ENCODE measurements at places on chromosomes 5 and 9. TPM values are rescaled to one million over a fixed set of nuclear protein-coding genes. Genes with fewer than 3 reads are reported as not detected.

The SMIM32 gene
- total RNA-seq, result not detected

The ANKRD34B gene
- total RNA-seq, result not detected

The GRXCR2 gene
- not detected for total RNA-seq

The RHOBTB3 gene
- total RNA-seq, result 143 TPM

DNA sequence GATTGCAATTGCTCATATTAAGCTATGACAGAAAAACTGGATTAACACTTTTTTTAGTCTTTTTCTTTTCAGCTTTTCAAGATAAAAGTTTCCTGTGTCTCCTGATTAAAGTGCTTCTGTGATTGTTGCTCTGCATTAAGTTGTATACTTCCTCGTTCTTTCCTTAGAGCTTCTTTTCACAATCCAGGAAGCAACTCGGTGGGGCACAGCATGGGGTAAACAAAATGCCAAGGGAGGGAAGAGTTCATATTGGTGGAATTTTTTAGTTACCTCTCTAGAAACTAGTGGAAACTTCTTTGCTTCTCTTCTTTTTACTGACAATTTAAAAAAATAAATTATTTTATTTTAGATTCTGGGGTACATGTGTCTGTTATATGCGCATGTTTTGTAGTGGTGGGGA is 37.8 kb upstream of the ARRDC3 start:
- no peak for DNase-seq

- peak; percentile 40 for DNase-seq
Measured at GRCh38 chr5:95858023-95858461, 35.5 kb upstream of the GLRX start.

GRCh38 chr9:7608261-7608660 is 191.3 kb downstream of the DMAC1 start:
- DNase-seq, result no peak

DNA sequence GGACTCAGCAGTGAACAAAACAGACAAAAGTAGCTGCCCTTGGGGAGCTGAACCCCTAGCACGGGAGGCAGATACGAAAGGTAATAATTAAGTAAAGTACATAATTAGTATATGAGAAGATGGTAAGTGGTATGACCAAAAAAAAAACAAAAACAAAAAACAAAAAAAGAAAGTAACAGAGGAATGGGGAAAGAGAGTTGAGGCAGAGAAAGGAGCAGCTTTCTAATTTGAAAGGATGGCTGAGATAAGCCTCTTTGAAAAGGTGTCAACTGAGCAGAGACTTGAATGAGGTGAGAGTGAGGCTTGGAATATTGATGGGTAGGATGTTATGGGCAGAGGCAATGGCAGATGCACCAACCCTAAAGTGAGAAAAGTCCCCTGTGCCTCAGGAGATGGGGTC is 69.7 kb downstream of the CARTPT start:
- no peak for DNase-seq

All from omental fat pad (tissue), 4 donors.